ENCODE measurements at places on chromosomes 12 and 14.

DNA sequence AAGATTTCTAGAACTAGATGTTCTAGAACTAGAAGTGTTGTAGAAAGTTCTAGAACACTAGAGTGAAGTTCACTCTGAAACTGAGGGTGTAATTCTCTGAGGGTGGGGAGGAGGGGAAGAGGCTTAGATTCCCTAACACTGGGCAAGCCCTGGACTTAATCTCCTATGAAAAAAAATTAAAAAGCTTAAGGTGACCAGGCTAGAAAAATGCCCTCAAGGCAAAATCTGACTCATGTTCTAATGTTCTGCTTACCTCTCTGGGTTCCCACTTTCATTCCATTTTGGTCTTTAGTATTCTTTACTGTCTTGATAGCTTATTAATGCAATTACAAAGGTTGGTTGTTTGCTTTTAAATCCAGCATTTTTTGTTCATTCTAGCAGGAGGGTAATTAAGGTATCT is 101.5 kb downstream of the KICS2 start:
- no peak for DNase-seq

DNA sequence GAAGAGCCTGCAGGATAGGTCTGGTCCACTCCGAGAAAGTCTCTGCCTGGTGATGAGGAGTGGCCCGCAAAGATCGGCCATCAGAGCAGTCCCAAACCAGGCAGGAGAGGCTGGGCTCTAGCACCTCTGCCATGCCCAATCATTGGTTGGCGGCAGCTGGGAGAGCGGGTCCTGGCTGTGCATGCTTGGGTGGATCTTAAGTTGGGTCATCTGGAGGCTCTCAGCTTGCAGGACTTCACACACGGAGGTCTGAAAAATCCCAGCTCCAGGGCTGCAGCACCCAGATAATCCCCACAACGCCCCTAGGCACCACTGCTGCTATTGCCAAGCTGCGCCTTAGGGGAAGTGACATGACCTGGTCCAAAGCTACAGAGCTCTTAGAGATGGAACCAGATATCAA is 766.7 kb upstream of the TBX3 start:
- DNase-seq: no peak

DNA sequence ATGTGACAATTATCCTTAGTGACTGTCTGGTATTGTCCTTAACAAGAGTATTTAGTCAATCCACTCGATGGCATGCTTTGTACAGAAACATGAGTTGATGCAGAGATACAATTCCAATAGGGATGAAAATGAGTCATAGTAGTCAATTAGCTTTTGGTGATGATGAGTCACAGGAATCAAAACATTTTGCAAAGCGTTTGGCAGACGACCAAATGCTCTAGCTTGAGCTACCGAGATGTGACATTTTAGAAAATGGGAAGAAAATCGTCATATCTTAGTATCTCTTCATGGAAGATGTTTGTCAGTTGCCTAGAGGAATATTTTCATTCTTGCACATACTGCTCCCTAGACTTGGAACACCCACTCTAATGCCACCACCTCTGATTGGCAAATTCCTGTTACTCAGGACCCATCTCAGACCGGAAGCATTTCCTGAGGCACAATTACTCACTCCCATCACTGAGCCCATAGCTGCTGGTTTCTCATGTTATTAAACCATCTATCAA is 95.0 kb downstream of the LMNTD1 start:
- DNase-seq: no peak

DNA sequence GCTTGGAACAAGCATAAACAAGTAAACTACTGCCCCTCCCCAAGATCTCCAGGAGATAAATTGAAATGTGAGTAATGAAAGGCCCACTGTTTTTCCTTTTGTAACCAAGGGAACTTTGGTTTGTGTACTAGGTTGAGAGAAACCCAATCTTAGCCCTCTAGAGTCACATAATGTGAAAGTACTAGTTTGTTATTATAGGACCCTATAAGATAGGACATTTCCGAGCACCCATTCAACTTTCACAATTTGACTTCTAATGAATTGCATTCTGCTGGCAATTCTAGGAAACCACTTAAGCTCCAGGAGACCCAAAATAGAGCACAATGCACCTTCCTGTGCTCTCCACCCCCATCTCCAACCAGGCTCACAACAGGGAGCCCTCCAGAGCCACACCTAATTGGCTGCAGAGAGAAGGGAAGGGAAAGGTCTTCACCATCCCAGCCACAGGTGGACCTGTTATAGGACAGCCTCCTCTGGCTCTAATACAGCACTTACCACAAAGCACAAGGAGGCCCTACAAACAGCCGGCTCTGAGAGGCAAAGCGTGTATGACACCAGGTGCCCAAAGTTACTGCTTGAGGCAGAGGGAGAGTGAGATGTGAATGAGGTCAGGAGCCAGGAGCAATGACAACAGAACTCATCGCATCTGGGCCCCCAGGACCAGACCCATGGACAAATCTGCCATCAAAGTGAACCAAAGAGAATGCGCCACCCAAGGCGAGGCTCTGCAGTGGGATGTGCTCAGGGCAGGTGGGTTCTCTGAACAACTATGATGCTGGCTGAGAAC is 163.3 kb upstream of the NTF3 start:
- no peak for DNase-seq

- no peak for DNase-seq
Observed at GRCh38 chr14:37087520-37087919, 84.9 kb downstream of the SLC25A21 start.

DNA sequence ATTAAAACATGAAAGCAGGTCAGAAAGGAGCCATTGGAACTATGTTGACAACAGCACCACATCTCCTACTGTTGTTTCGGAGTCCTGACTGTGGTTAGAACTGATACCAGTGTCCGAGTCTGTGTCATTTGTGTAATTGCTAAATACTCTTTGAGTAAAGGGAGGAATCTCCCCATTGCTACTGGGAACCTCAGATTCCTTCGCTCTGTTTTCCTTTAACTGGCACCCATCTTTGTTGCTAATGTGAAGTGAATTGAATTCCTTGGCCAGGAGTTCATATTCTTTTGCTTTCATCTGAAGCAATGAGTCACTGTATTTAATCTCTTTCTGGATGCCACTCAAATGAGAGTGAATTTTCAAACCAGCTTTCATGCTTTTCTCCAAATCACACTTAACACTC is 31.5 kb downstream of the RASSF9 start:
- no peak for DNase-seq

- DNase-seq: no peak
Observed at GRCh38 chr12:115598871-115599811, 678.4 kb downstream of the MED13L start.

GRCh38 chr12:112161711-112162110 is 36.4 kb downstream of the TRAFD1 start:
- no peak for DNase-seq

DNA sequence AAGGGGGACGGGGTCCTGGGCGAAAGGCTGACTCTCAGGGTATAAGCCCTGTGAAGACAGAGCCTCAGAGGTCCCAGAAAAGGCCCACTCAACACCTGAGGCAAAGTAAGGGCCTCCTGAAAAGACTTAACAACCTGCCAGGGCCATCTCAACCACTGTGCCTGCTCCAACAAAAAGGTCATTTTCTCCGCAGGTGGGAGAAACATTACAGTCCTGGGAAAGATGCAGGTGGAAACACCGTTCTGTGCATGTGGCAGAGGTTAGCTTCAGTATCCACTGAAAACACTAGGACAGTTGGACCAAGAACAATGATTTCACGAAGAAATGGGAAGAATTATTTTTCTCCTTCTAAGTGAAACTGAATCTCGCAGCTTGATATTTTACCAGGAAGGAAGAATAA is 50.9 kb downstream of the CCDC88C start:
- no peak for DNase-seq

- DNase-seq: no peak
Observed at GRCh38 chr12:13628067-13628466, 353.3 kb downstream of the GRIN2B start.

DNA sequence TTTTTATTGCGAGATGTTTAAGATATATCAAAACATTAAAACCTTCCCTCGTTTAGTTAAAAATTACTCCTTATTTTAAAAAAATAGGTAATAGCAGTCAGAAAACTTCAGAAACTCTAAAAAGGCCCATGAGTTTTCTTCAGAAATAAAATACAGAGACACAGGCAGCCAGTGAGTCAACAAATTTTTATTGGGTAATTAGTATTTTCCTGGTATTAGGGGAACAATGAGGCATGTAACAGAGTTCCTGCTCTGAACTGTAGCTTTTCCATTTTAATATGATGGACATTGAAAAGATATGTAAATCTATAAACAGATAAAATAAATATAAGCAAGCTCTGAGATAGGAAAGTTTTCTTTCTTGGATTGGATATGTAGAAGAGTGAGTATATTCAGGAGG is 399 bp upstream of the ZNF705A start:
- no peak for DNase-seq

GRCh38 chr12:5718680-5719079 is 226.4 kb downstream of the ANO2 start:
- DNase-seq: no peak

GRCh38 chr12:38961012-38961411 is 55.6 kb upstream of the CPNE8 start:
- DNase-seq: no peak

DNA sequence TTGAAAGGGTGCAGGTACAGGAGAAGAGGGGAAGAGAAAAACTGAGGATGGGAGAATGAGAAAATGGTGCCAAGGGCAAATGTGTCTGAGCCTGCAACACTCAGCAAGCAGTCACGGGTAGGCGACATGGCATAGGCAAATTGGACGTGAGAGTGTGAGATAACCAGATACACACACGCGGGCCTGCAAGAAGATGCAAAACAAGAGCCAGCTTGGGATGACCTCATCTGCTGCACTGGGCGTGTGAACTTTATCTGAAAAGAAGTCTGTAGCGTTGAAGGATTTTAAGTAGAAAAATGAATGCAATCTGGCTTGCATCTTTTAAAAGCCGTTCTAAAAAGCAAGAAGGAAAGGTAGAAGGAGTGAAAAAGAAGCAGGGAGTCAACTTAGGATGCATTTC is 160.4 kb downstream of the NTF3 start:
- no peak for DNase-seq

DNA sequence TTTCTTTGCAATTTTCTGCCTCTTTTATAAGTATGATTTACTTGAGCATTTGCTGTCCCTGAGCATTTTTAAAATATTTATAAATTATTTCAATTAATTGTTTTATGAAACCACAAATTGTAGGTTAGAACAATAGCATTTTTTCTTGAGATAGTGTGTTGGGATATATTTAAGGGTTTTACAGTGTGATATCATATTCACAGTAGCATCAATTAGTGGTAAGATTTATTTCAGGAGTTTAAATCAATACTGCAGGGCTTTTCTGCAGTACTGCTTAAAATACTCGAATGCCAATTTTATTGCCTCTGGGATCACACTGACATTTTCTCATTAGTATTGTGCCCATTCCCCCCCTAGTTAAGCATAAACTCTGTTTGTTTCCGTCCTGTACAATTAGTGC is 82.2 kb downstream of the BHLHE41 start:
- no peak for DNase-seq

DNA sequence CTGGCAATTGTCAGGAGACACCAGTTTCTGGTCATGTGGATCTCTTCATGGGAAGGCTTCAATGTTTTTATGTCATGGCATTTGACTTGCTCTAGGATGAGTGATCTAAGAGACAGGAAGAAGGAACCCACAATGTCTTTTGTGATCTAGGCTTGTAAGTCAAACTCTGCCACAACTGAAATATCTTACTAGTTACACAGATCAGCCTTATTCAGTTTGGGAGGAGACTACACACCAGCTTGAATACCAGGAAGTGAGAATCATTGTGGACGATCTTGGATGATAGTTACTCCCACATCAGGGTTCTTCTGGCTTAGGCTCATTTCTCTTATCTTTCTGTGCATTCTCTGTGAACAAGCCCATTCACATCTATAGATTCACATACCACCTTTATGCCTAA is 236.2 kb upstream of the FBXO33 start:
- no peak for DNase-seq

DNA sequence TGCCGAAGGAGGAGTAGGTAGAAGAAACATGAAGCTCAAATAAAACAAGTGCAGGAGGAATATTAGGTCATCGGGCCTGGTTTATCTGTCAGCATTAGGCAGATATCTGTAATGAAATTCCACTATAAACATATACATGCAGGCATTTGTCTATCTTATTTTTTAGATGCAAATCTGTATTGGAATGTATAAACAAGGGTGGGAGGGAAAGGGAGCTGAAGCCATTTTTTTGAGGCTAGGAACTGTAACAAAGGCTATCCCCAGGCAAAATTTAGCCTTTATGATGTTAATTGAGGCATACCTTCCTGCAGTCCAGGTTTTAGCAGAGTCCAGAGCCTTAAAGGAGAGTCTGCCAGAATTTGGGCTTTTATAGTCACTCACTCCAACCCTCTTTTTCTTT is 72.5 kb downstream of the PHLDA1 start:
- DNase-seq: no peak

- DNase-seq: no peak
Observed at GRCh38 chr12:107525063-107525718, 160.4 kb upstream of the PWP1 start.

- no peak for DNase-seq
Observed at GRCh38 chr12:109594556-109595317, 21.1 kb downstream of the MVK start.

GRCh38 chr12:18683327-18684013 is 54.3 kb downstream of the PLCZ1 start:
- no peak for DNase-seq

- DNase-seq: no peak
Observed at GRCh38 chr12:71438670-71439361, 782 bp upstream of the LGR5 start.

GRCh38 chr14:91158091-91158790 is 44.4 kb downstream of the DGLUCY start:
- DNase-seq: no peak

DNA sequence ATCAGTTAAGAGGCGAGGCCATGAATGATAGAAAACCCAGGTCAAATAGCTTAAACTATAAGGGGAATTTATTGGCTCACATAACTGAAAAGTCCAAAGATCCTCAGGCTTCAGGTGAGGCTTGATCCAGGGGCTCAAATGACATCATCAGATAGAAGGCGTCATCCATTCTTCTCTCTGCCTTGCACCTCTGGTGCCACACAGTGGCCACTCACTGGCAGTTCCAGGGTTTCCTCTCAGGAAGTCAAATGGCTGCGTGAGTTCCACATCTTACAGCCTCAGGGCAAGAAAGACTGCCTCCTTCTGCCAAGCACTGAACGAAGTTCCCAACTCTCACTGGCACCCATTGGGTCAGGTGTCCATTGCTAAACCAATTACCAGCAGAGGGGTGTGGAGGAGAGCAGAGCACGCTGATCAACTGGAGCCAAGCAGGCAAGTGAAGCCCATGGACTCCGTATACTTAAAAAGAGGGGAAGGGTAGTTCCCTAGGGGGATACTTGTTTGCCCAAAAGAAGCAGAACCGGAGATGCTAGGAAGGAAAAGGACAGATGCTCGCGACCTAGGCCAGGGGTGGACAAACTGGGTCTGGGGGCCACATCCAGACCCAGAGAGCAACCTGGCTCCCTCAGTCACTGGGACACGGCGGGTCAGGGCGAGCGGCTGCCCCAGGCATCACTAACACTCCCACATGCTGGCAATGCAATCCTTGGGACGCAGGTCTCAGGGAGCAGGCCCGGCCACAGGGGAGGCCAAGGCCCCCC is 69.3 kb downstream of the SERPINA3 start:
- DNase-seq: no peak
